Stimulated activated CD4-positive, alpha-beta T cell treated with anti-CD3 and anti-CD28 coated beads, Interleukin-4, amount 100 ng/mL, for 24 hours (primary cell): ENCODE measurements at places on chromosomes 1 and 21.

DNA sequence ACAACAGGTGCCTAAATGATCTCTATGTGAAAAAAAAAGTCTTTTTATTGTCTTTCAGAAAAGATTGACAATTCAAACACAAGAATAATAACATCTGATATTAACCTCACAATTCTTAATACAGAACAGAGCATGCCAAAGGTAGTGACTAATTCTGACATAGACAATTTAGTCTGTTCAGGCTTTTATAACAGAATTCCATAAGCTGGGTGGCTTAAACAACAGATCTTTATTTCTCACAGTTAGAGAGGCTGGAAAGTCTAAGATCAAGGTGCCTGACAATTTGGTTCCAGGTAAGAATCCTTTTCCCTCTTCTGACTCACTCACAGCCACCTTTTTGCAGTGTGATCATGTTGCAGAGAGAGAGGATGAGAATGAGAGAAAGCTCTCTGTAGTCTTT is 27.0 kb downstream of the DPYD start:
- DNase-seq = no peak

- DNase-seq = no peak
Measured at GRCh38 chr1:189682591-189682990, 795.1 kb downstream of the BRINP3 start.

DNA sequence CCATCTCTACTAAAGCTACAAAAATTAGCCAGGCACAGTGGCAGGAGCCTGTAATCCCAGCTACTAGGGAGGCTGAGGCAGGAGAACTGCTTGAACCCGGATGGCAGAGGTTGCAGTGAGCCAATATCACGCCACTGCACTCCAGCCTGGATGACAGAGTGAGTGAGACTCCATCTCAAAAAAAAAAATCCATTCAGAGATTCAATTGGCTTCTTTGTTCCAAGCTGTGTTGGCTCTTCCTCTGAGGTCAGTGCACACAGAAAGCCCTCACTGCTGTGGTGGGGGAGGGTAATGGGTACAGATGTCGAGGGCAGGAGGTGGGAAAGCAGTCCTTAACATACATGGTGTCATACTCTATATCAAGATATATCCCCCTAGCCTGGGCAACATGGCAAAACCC is 14.7 kb downstream of the TIE1 start:
- DNase-seq = no peak

GRCh38 chr1:53739109-53739681 is at the start of gene GLIS1:
Gene GLIS1 (minus strand): TSS chr1:53739164. CDS start chr1:53738064, 1,100 bp downstream.
- DNase-seq = peak; percentile 44

DNA sequence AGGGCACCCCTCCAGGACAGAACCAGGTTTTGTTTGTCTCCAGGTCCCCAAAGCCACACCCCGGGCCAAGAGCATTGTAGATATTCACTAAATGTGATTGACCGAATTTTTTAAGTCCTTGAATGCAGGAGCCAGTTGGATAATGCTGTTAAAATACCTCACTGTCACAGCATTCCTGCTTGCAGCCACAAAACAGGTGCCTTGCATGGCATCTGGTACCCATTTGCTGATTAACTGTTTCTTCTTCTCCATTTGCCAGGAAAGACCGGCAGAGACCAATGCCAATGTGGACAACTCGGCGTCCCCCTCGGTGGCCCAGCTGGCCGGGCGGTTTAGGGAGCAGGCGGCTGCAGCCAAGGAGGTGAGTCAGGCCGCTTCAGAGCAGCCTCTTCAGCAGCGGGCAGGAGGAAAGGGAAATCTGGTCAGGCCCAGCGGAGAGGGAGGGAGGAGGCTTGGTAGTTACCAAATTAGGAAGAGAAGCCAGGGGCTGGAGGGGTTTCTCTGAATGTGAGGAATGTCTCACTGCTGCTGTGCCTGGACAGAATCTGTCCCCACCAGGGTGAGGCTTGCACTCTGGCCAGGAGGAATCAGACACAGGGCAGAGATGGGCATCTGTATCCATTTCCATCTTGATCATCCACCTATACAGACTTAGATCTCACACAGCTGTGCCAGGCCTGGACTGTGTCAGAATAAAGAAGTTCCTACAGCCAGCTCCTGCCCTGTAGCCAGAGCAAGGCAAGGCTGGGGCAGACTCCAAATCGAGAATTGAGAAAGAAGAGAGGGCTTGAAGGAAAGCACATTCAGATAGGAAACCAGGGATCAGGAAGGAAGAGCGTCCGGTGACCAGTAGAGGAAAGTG is 37.9 kb upstream of the MPZL1 start:
- DNase-seq = no peak

GRCh38 chr1:30042438-30043147 is 680.8 kb downstream of the MATN1 start:
- DNase-seq = no peak

GRCh38 chr1:243930822-243931671 is 81.0 kb upstream of the AKT3 start:
- no peak for DNase-seq

GRCh38 chr1:89978755-89979154 is 16.2 kb upstream of the ZNF326 start:
- no peak for DNase-seq

GRCh38 chr1:64539781-64540218 is 69.9 kb downstream of the CACHD1 start:
- no peak for DNase-seq

DNA sequence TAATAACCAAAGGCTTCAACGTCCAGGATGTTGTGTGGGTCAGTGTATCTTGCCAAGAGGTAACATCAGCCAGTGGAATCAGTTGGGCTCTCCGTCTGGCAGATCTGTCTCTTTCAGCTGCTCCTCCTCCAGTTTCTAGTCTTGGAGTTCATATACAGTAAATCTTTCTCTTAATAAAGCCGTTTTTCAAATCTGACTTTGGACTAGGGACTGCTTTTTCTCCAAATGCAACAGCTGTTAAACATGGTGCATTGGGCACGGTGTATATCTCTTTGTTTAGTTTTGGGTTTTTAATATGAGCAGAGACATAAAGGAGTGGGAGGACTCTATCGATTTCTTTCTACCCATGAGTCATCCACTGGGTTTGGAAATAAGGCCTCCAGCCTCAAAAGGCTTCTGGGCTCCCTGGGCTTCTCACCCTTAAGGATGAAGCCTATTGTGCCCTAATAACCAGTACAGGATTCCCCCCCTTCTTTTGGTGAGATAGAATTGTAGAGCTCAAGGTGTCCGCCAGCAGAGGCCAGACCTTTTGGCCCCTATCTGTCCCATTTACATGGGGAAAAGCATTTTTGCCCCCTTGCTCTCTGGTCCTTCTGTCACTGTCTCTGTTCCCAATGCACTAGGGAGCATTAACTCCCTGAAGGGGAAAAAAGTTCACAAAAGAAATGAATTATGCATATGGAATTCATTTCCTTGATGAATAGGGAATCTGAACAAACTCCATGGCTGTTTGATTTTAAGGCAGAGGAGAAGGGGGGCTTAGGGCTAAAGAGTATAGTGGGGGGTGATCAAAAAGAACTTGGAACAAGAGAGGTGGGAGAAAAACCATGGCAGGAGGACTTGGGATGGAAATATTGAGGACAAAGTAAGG is 86.0 kb downstream of the PBX1 start:
- no peak for DNase-seq

DNA sequence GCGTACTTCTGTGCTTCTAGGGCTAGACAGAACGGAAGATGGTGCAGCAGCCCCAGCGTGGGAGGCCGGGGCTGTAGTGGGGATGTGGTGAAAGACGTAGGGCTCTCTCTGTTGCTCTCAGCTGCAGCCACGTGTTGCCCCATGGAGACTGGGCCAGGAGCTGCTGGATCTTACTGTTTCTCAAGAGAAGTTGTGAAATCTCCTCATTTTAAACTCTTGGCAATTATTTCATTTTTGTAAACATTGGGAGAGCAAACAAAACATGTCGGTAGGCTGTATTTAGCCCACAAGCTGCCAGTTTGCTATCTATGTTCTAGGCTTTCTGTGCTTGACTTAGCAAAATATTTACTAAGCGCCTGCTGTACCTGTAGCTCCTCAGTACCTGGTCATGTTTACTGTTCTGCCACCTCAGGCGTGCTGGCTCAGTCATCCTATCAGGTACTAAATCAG is 15.9 kb upstream of the ELOA start:
- DNase-seq = no peak

- DNase-seq = peak; percentile 48
Measured at GRCh38 chr21:44926331-44927101, 5.8 kb upstream of the ITGB2 start.

- DNase-seq = no peak
Measured at GRCh38 chr1:218242171-218242570, 42.9 kb upstream of the RRP15 start.

GRCh38 chr21:46637952-46638746 is 2.7 kb downstream of the PRMT2 start:
- no peak for DNase-seq

- no peak for DNase-seq
Measured at GRCh38 chr1:55974714-55975441, 604.5 kb downstream of the PLPP3 start.

- no peak for DNase-seq
Measured at GRCh38 chr1:92707292-92707691, 77.6 kb downstream of the EVI5 start.

DNA sequence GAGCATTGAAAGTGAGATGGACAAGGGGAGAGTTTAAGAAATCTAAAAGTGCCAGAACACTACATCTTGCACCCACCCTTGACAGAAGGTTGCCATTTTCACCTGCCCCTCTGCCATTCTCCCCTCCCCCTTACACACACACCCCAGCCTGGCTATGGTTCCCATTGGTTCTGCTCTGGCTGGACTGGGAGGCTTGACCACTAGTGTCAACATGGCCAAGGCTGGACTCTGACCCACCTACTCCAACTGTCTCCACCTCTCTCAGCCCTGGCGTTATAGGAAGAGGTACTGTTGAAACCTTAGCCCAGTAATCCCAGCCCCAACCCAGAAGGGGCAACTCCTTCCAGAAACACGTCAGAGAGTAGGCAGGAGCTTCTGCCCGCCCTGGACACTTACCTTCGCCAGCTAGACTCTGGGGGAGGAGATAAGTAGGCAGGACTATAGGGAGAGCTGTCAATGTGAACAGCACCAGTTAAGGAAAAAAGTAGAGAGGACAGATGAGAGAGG is 4.5 kb downstream of the CRTC2 start:
- no peak for DNase-seq

GRCh38 chr1:103917795-103918194 is 168.1 kb downstream of the AMY1C start:
- DNase-seq = no peak

DNA sequence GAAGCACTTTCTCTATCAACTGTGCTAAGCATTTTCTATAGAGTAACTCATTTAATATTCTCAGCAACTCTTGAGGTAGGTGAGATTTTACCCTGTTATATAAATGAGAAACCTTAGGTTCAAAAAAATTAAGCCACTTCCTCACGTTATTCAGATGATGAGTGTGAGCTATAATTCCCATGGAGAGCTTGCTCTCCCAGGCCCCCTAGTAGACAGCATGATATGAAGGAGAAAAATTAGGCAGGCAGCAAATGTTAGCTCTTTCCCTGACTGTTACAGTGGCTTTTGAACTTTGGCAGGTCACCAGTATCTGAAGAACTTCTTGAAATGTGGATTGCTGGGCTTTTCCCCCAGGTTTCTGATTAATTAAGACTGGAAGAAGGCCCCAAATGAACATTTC is 753.1 kb downstream of the NCAM2 start:
- no peak for DNase-seq

DNA sequence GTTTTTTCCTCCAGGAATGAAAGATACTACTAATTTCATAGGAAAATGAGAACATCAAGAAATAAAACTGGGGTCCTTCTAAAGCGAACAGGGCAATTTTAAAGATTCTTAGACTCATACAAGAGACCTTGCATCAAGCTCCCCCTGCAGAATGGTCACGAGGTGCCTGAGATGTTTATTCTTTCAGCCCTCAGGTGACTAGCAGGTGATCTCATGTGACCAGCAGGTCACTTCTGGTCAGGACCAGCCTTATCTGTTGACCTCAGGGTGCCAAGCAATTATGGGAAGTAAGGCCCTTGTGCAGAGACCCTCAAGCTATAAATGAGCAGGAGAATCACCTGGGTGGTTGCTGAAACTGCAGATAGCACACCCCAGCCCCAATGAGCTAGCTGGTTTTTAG is 20.6 kb upstream of the TMEM51 start:
- no peak for DNase-seq

DNA sequence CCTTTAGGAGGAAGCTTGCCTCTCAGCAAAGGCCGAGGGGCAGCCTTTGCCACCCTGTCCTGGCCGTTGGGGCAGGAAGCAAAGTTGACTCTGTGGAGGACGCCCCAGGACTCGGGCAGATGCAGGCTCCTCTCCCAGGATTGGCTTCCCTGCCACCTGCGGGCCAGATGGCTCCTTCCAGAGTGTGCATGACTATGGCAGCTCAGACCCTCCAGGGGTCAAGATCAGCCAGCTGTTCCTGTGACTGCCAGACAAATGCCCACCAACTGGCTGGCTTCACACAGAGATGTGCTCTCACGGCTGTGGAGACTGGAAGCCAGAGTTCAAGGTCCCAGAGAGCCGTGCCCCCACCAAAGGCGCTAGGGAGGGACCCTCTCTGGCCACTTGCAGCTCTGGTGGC is 87.0 kb upstream of the VAMP3 start:
- no peak for DNase-seq

DNA sequence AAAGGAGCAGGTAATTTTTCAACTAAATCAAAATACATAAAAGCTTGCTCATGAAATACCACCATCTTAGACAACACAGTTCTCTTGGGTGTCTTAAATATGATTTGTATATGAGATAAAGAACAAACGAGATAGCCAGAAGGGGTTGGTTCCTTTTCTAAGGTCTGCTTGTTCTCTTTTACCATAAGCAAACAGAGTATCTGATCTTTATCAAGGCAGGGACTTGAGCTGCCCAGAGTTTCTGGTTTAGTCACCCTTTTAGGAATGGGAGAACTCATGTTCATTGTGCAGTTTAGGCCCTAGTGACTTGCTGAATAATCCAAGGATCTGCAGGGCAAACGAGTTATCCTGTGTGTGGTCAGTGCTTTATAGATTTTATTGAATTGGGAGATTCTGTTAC is 3.0 kb upstream of the SUCO start:
- no peak for DNase-seq

DNA sequence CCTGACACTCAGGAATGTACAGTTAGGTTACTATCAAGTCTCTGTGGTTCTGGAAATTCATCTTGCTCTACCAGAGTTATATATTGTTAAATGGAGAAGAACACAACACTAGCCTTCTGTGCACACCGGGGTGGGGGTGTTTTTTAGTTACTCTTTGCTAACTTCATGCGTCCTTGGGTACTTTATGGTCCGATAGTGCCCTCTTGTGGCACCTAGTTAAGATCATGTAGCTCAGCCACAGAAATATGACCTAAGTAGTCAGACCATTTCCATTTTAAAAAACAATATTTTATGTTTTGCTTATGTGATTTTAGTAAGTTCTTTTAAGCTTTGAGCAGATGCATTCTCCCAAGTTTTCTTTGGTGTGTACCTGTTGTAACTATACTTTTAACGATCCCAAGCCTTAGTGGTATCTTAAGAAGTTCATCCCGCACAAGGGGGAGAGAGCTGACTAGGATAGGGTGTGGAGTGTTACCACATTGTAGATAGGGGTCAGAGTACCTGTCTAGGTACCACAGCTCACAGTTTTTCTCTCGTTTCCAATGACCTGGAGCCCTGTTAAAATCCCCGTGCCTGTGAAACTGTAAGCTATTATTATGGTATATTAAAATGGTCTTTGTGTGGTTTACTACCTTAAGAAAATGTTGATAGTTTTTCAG is 20.6 kb upstream of the SH3D21 start:
- peak; percentile 73 for DNase-seq
